NCI-H1105 treated with DMSO at 0.1 percent for 48 hours (cell line): ENCODE measurements at places on chromosomes 6 and 20.
A peak's percentile ranks its signal among the peaks of the same experiment; 100 is the strongest.

DNA sequence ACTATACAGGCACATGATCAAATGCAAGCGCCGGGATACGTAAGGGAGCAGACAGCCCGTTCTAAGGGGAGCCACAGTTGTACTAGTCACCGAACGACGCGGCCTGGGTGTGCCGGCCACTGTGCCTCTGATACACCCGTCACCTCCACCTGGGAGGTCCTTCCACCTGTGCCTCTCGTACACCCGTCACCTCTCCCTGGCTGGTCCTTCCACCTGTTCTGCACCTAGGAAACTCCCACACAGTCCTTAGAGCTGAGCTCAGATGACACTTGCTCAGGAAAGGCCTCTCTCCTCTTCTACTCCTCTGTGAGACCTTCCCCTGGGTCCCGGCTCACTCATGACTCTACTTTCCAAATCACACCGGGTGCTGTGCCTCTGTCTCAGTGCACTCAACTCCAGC is 245.0 kb downstream of the TTLL2 start:
- DNase-seq, result no peak

DNA sequence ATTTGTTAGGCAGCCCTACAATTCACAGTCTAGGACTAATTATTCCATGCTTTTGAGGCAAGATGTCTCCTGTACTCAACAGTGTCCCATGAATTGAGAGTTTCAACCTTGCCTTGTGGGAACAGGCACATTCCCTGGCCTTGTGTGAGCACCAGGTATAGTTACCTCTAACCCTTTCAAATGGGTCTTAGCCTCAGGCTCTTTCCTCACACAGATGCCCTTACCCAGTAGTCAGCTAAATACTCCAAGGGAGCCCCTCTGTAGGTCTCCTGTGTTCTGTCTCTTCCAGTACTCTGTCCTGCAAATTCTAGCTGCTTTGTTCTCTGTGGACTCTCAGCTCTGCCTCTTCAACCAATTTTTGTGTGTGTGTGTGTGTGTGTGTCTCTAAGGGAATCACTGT is 135.3 kb downstream of the ZFAND3 start:
- no peak for DNase-seq

DNA sequence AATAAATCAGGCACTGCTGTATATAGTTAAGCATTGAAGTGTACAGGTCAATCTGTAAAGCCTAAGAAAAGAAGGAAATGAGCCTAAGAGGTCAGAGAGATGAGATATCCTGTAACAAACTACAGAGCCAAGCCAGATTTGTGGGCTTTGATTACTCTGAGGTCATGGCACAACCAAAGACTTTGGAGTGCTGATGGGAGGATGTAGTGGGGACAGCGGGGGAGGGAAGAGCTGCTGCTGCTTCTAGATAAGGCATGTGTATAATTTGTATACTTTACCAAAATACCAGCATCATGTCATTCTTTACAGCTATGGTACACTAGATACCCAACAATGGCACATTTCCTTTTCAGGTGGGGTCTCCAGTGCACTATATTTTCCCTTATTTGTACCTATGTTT is 102.5 kb downstream of the OGFRL1 start:
- no peak for DNase-seq

DNA sequence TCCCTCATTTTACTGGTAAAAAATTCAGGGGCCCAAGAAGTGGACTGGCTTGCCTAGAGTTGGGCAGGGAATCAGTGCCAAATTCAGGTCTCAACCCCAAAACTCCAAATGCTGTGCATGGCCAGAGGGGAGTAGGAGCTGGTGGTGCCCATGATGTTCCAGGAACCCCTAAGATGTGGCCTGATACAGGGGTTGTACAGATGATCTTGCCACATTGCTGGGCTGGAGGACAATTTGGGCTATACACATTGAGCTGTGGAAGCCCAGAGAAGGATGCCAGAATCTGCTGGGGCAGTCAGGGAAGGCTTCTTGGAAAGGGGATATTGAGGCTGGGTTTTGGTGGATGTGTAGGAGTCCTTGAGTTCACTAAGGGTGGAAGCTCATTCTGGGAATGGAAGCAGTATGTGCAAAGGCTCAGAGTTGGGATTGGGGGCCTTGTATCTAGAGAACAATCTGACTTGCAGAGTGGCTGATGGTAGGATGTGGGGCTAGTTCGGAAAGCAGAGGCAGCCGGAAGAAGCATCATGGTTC is 38.0 kb upstream of the APCDD1L start:
- no peak for DNase-seq

GRCh38 chr6:48472091-48472490 is 361.1 kb upstream of the PTCHD4 start:
- no peak for DNase-seq

- DNase-seq, result no peak
These were observed 159.4 kb upstream of the CITED2 start for GRCh38 chr6:139533573-139534471.

GRCh38 chr6:17015551-17016381 is 86.1 kb upstream of the STMND1 start:
- no peak for DNase-seq

DNA sequence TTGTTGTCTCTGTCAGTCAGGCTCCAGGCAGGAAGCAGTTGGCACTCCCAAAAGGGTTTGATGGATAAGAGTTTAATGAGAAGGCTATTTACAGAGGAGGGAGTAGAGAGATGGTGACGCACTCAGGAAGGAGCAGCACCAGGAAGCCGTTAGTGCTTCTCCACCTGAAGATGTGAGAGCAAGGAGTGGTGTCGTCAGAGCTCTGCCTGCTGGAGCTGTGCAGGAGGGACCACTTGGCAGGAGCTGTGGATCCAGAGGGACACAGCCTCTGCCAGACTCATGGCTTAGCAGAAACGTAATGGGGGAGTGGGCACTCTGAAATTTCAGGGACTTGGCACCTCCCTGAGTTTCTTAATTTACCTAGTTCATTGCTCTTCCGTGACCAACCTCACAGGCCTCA is 16.8 kb downstream of the DAAM2 start:
- DNase-seq, result no peak

DNA sequence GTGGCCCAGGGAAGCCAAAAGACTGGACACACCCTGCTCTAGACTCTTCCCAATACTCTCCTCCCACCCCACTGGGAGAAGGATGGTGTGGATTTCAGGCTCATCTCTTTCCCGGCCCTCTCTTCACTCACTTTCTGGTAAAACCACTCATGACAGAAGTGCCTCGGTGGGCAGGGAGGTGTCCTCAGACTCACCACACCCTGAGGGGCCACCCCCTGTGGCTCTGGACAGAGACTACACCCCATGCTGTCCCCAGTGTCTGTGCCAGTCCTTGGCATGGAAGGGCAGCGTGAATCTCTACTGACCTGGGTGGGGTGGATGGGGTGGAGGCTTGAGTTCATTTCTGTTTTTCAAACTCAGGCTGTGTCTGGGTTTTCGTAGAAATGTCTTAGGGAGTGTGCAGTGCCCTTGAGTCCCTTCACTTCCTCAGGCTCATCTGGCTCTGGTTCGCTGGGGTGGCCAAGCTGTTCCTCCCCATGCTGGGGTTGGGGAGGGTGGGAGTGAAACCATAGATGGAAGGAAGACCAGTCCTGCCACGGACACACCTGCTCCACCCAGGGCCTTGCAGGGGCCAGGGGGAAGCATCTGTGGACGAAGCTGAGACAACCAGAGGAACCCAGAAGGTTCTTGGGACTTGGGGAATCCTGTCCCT is 59.1 kb downstream of the EZR start:
- no peak for DNase-seq

DNA sequence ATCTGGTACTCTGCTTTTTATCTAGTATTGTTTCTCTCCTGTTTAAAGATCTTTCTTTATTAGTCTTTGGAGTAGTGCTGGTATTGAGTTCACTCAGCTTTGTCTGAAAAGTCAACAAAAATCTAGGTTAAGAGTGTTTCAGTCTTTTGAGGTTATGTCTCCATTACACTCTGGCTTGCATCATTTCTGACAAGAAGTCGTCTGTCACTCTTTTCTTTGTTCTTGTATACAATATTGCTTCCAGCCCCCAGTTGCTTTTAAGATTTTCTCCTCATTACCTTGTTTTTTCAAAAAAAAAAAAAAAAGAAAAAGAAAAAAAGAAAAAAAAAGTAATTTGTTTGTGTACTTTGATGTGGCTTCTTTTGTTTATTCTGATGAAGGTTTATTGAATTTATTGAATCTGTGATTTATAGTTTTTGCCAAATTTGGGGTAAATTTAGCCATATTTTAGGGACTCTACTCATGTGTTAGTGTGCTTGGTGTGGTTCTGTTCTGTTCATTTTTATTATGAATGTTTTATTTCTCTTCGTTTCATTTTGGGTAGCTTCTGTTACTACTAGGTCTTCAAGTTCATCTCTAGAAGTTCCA is 408.9 kb downstream of the CDKAL1 start:
- DNase-seq, result no peak

DNA sequence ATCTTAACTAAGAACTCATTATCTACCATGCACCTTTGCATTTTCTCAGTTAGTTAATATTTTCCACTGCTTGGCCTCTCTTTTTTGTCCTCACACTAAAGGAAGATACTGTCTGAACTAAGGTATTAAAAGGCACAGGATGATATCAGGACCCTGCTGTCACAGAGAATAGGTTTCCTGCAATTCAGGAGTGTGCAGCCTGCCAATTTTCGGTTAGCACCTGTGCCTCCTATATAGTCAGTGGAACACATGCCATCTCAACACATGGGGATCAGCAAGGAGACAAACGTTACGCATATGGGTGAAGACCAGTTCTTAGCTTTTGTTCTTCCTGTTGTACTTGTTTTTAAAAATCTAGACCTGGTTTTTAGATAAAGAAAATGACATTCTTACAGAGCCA is 71.0 kb downstream of the FUT9 start:
- DNase-seq, result no peak

GRCh38 chr20:50590348-50590664 is 80.1 kb downstream of the PTPN1 start:
- DNase-seq, result peak; percentile 83

- DNase-seq, result no peak
These were observed 1.7 kb upstream of the AIG1 start for GRCh38 chr6:143058987-143059386.

GRCh38 chr20:63850689-63851547 is 10.4 kb upstream of the ABHD16B start:
- DNase-seq, result no peak

- DNase-seq, result no peak
These were observed 211.4 kb downstream of the ERMARD start for GRCh38 chr6:169962604-169963469.

DNA sequence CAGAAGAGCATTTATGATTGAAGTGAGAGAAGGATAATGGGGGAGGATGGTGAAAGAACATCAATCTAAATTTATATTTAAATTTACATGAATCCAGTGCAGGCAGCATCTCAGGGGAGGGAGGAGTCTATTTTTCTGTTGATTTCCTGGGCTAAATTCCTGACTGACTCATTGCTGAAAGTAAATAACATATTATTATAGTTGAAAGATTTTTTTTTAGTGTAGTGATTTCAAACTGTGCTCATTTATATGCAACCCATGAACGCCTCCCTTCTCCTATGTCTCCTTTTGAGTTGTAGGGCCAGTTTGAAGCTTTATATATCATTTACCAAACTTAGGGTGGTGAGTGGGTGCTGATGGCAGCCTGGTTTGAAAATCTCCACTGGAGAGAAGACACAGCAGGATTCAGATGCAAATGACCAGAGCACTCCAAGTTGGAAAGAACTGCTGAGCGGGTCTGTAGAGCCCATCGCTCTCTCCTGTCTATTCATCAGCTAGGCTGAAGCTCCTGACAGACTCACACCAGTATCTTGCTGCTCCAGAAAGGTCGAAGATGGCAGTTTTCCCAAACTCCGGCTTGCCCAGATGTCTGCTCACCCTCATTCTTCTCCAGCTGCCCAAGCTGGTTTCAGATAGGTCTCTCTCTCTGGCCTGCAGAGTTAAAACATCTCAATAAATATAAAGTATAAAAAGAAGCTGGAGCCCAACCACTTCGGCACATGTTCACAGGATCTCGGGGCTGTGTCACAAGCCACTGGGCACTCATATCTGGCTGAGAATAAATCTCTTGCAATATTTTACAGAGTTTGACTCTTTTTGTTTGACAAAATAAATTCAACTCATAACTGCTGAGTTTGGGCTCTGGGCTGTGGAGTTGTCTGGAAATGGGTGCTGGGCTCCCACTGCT is 18.3 kb downstream of the BTN2A1 start:
- no peak for DNase-seq

DNA sequence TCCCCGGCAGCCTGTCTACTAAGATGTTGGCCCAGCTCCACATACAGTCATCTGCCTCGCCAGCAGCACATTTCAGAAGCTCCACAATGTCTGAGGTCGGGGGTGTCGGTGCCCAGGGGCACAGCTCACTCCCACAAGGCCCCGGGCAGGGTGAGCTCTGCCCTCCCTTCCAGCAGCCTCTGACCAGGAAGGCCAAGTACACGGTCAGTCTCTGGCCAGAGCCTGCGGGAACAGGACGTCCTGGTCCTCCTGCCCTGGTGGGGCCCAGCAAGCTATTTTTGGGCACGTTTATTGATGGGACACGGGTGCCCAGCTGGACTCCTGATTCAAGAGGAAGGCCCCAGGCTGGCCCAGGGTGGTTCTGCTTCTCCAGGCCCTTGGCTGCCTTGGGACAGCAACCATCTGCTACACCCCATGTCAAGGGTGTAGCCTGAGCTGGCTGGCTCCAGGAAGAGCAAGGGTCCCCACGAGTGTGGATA is 114.9 kb upstream of the PTPN1 start:
- DNase-seq, result no peak

DNA sequence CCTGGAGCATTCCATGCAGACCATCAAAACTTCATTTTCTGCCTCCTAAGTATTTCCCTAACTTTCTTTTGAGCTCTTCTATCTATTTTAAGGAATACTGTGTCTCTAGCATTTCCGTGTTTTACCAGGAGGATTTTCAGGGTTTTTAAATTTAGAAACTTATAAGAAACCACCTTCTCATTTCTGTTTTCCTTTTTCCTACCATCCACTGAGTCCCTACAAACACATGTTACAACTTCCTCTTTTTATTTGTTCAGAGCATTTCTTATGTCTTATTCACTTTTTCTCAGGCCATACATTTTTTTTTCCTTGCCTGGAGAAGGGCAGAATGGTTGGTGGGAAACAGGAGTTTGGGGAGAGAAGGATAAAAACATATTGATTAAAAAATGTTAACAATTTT is 130.0 kb upstream of the BMP5 start:
- DNase-seq, result no peak

GRCh38 chr6:29553268-29554057 is 6.1 kb downstream of the UBD start:
- peak; percentile 19 for DNase-seq

DNA sequence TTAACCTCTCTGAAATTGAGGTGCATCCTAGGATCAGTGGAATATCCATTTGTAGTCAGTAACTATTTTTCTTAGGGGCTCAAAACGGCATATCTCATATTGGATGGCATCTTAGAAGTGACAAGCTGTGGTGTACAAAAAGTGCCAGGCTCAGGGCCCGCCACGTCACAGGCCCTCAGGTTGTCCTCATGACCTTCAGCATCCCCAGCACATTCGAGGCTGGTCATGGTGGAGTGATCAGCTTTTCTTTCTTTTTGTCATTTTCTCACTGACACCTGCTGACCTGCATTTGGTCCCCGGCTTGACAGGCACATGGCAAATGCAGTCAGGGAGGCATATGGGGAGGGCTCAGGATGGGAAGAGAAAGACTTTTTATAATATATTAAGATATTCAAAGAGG is 7.1 kb upstream of the E2F1 start:
- no peak for DNase-seq

- DNase-seq, result no peak
These were observed 82.3 kb upstream of the CD83 start for GRCh38 chr6:14035071-14035847.

GRCh38 chr20:10060226-10060625 is 25.4 kb downstream of the ANKEF1 start:
- DNase-seq, result no peak
